Left colon (tissue), 2 donors: ENCODE measurements at places on chromosomes 2 and 18.

DNA sequence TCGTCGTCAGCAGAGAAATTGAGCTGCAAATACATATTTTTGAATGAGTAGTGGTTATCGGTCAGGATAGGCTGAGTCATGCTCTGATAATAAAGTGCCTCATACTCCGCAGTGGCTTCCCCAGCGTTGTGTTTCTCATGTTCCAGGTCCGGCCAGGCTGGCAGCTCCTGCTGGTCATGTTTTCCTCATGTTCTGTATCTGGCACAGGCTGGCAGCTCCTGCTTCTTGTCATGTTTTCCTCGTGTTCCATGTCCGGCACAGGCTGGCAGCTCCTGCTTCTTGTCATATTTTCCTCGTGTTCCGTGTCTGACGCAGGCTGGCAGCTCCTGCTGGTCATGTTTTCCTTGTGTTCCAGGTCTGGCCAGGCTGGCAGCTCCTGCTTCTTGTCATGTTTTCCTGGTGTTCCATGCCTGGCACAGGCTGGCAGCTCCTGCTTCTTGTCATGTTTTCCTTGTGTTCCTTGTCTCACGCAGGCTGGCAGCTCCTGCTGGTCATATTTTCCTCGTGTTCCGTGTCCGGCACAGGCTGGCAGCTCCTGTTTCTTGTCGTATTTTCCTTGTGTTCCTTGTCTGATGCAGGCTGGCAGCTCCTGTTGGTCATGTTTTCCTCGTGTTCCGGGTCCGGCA is 148.9 kb downstream of the ATP9B start:
- peak; percentile 40 for DNase-seq

- DNase-seq, result no peak
Measured at GRCh38 chr18:32553640-32554365, 83.1 kb upstream of the GAREM1 start.

GRCh38 chr2:39335930-39336329 is 92.2 kb upstream of the CDKL4 start:
- DNase-seq, result no peak

DNA sequence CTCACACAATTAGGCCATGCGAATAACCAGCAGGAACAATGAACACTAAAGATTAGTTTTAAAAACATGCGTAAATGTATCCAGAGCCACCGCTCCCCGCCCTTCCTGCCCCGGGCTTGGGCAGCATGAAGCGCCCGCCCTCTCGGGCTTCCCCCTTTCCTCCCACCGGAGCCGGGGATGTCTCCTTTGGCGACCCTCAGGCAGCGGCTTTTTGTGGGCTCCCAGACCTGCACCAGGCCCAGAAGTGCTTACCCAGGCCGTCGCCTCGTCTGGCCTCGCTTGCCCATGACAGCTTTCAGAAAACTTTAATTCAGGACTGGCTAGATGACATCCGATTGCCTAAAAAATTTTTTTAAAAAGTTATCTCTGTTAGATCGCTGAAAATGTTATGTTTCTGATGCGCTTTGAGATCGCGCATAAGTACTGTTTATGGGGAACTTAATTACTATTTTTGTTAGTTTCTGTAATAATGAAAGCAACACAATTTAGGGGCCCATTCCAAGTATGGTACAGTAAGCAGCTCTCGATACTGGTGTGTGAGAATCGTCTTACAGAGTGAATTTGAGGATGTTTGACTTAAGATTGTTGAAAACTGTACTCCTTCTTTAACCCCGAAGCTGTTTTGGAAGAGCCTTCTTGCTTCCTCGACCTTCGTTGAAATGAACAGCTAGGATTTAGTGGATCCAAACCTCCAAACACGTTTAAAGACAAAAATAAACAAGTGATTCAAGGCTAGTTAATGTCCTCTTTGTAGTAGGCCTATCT is 1.1 kb downstream of the MAP3K20 start:
- peak; percentile 55 for DNase-seq

- no peak for DNase-seq
Measured at GRCh38 chr2:80475970-80476369, 171.4 kb upstream of the LRRTM1 start.

GRCh38 chr2:36677996-36678605 is 18.4 kb upstream of the VIT start:
- DNase-seq, result no peak

DNA sequence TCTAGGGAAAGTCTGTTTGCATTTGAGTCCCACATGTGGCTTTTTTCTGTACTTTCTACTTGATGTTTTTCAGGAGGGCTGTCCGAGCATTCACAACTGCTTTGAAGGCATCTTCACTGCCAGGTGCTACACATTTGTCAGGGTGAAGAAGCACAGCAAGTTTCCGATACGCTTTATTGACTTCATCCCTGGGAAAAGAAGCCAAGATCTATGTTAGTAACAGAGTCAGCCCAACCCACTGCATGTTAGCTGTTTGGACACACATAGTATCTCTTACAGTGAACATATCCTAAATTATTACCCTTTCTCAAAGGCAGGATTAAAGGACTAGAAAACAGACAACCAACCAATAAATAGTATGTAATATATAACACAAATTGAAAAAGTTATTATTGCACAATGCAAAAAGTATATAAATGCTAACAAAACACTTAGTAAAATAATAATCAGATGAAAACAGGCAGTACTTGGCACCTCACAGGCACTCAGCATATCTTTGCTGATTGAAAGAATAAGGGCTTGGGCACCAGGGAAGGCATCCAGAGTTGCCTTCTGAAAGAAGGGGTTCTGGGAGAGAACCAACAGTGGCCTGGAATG is 24.1 kb downstream of the DNAJC27 start:
- no peak for DNase-seq

DNA sequence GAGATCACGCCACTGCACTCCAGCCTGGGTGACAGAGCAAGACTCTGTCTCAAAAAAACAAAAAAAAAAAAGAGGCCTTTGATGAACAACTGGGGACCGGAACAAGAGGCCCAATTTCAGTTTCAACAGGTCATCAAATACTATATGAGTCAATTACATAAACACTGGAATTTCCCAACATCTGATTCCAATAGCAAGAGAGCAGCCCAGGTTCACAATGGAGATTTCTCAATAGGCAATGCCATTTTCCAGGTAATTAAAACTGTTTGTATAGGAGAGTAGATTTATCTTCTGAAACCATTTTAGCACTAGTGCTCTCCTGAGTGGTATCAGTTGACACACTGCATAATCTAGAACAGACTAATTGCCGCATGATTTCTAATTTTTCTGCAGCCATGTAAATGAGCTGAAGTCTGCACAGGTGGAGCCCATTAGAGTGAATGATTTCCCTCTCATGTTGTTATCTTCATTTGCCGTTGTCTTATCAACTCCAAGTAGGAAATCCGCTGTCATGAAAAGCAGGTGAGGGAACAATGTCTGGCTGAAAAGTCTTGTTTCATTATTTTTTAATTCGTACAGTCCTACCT is 264.1 kb upstream of the MEIS1 start:
- DNase-seq, result no peak

- DNase-seq, result no peak
Measured at GRCh38 chr2:1795261-1796231, 51.2 kb upstream of the PXDN start.
